MG63 (cell line): ENCODE measurements at places on chromosomes 7 and 10.

- no peak for DNase-seq
Measured at GRCh38 chr7:21407796-21408480, 19.9 kb upstream of the SP4 start.

DNA sequence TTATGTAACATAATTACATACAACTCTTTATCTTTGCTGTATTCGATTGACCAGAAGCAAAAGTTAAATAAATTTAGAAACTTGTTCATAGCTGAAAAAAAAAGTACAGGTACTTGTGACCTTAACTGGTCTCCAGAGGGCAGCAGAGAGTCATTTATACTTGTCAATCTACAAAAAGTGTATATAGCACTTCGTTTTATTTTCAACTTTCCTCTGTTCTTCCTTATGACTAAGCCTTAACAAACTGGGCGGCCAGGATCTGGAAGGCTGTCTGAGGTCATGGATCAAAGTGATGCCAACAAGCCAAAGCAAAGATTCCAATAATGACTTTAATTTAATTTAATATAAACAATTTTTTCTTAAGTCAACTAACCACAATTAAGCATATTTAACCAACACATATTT, 29.8 kb downstream of the C10orf67 start:
- peak; percentile 58 for DNase-seq

DNA sequence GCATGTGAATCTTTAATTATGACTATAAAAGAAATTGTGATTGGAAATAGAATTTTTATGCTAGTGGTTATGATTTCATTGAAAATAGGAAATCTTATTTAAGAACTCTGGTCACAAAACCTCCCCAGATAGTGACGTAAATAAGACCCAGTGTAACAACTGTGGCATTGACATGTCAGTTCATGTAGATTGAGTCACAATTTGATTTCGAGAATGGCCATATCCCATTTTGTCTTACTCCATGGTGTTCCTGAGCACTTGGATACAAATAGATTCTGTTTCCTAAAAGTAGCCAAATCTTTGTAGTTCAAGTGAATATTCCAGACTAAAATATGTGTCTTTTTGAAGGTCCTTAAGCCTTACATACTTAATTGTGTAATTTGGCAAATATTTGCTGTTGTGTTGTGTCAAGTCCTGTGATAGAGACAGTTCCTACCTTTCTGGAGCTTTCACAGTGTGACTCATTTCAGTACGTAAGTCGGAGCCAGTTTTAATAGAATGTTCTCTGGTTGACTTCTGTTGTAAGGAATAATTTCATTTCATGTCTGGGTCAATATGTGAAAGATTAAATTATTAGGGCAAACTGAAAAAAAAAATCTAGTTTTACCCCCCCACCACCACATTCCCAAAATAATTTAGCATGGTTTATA, 37.1 kb upstream of the TOMM7 start:
- no peak for DNase-seq

DNA sequence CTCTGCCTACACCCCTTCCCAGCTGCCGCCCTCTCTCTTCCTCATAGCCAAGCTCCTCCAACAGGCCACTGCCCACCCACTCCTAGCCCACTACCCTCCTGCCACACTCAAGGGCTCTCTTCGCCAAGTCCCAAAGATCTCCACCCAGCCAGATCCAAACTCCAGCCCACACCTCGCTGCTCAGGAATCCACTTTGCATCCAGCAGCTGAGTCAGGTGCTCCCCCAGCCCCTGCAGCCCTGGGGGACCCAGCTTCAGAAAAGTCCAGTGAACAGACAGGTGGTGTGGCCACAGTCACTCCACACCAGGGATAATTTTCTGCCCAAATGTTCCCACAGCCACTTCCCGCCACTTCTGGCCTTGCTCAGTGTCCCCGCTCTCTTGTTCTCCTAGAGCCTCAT, 10.9 kb downstream of the OGDHL start:
- DNase-seq: no peak

DNA sequence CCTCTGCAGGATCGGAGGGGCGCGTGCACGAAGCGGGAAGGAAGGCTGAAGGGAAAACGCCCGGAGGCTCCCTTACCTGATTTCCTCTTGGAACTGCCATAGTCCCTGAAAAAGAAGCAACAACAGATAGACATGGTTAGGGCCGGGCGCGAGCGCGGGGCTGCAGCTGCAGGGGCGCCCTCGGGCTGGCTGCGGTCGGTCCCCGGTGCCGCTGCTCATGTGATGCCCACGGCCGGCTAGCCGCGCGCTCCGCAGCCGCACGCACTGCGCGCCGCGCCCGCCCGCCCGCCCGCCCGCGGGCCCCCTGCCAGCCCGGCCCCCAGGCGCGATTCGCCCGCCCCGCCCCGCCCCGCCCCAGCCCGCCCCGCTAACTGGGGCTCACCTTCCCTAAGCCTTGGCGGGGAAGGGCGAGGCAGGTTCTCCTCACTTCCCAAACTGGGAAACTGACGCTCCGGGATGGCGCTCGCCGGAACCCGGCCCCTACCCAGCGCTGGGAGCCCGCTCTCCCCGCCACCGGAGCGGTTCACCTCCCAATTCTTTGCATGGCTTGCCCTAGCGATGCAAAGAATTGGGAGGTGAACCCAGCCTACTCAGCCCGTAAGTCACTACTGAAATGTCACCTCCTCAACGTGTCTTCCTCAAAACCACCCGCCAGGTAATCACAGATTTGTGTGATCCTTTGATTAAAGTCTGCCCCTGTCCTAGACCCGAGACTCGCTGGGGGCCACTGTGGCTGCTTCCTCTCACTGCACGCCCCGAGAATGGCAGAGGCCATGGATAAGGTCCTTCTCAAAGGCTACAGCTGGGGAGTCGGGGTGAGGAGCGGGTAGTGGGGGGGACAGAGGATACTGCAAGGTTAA, 162.2 kb downstream of the SH3PXD2A start:
- DNase-seq: no peak

- DNase-seq: no peak
Measured at GRCh38 chr10:77321838-77322237, 315.8 kb downstream of the KCNMA1 start.

- no peak for DNase-seq
Measured at GRCh38 chr7:148447221-148447849, 143.2 kb upstream of the C7orf33 start.

DNA sequence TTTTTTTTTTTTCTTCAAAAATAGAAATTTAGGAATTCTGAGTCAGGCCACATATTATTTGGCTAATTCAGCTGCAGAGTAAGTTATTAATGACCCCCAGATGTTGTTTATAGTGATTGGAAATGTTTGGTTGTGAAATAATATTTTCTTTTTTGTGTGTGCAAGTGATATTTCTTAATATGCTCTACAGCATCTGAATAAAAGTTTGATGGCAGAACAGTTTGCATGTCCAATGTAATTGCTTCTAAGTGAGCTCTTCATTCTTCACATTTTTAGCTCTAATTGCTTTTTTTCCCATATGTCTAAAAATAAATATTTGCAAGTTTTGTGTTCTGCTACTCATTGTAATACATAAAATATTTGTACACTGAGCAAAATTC, 116.0 kb downstream of the ARID5B start:
- no peak for DNase-seq
